Neuronal stem cell (in vitro differentiated cells): ENCODE measurements at places on chromosomes 7 and 10.

DNA sequence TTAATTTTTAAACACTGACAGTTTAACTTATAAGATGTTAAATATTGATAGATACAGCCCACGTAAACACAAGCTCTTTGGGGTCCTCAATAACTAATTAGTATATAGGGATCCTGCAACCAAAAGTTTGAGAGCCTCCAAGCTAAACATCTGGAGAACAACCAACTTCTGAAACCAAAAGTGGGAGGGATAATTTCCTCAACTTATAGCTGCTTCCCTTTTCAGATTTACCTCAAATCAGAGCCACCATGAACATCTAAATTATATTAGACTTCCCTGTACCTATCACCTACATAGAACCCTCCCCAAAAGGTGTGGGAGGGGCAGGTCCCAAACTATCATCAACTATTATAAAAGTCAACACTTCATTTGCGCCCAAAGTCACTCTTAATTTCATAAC is 8.6 kb downstream of the PSAP start:
- no peak for DNase-seq

DNA sequence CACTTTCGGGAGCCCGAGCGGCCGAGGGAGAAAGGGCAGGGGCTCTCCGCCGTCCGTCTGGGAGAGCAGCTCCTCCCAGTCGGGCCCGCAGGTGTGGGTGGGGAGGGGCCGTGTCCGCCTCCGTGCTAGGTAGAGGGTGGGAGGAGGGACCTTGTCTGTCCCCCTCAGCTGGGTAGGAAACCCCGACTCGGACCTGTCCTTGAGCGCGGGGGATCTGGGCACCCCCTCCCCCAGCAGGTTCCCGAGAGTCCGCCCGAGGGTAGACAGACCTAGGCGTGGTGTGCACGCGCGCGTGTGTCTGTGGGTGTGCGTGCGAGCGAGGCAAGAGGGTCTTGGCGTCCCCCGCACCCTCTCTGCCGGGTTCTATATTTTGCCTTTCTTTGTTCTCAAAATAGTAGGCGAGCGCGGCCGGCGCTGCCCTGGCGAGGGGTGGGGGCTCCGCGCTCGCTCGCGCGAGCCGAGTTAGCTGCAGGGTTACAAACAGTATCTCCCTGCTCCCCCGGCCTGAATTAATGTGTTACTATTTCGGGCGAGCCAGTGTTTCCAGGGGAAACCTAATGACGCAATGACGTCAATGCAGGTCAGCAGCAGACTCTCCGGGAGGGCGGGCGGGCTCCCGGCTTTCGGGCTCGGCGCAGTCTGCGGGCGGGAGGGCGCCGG is 73.9 kb upstream of the LEP start:
- DNase-seq, result no peak

- DNase-seq, result no peak
These were observed 46.4 kb upstream of the LEP start for GRCh38 chr7:128194533-128195282.

GRCh38 chr7:103632972-103633371 is 187.0 kb upstream of the SLC26A5 start:
- DNase-seq, result no peak

DNA sequence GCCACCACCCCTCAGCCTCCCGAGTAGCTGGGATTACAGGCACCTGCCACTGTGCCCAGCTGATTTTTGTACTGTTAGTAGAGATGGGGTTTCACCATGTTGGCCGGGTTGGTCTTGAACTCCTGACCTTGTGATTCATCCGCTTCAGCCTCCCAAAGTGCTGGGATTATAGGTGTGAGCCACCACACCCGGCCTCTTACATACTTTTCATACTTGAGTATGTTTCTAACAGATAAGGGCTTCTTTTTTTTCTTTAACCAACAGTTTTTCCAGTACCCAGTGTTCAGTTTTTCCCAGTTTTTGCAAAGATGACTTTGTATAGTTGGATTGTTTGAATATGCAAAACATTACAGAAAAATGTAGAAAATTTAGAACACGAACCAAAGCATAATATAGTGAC is 7.7 kb downstream of the EIF4H start:
- no peak for DNase-seq

- no peak for DNase-seq
These were observed 30.8 kb downstream of the CASD1 start for GRCh38 chr7:94540428-94540827.

- no peak for DNase-seq
These were observed 182.0 kb downstream of the TCERG1L start for GRCh38 chr10:131129544-131129943.

DNA sequence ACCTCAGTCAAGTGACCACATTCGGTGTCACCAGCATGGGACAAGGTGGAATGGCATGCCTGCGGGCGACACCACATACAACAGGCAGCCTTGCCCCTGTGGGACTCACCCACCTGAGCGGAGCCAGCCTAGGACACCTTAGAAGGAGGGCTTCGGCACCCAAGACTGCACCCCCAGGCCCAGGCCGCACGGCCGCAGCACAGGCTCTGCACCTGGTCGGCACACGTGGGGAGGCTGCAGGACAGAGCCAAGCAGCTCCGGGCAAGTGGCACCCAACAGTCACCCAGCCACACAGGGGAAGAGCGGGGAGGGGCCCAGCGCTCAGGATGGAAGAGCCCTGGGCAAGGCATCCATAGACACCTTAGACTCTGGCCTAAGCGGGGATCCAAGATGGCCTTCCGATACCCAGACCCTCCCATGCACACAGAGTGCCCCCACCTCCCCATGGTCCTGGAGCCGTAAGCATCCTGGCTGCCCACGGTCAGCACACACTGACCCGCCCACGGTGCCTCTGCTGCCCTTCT is 16.1 kb upstream of the GPER1 start:
- DNase-seq, result no peak

DNA sequence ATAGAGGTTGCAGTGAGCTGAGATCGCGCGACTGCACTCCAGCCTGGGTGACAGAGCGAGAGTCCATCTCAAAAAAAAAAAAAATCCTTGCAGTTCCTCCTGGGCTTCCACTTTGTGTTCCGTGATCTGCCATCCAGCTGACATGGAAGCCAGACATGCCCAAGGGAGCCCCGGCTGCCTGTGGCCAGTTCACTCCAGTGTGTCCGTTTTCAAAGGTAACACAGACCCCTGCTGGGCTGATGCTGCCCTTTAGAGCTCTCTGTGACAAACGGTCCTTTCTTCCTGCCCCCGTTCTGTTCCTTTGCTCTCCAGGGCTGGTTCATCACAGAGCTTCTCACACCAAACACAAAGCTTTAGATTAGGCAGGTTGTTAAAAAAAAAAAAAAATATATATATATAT is 130.8 kb downstream of the CUL2 start:
- no peak for DNase-seq

- DNase-seq, result no peak
These were observed 3.1 kb downstream of the SOSTDC1 start for GRCh38 chr7:16462431-16462889.

- DNase-seq, result no peak
These were observed 98.4 kb downstream of the PIP4K2A start for GRCh38 chr10:22615819-22616499.

DNA sequence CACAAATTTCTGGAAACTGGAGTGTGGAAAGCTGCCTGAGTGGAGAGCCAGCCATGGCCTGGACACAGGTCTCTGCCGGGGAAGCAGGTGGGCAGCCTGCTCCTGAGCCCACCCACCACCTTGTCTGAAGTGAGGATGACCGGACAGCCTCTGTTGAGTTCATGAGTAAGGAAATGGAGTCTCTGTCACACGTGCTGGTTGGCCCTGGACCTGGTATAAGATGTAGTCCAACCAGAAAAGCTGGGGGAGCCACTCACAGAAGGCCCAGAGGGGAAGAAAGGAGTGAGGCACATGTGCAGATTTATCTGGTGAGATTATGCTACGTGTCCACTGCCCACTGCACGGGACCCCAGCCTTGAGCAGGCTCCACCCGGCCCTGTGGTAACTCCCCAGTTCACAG is 383.5 kb downstream of the GRID1 start:
- no peak for DNase-seq

GRCh38 chr7:139431459-139431858 is 52.0 kb downstream of the KLRG2 start:
- DNase-seq, result no peak

GRCh38 chr7:14900051-14900450 is 2.5 kb downstream of the DGKB start:
- no peak for DNase-seq

DNA sequence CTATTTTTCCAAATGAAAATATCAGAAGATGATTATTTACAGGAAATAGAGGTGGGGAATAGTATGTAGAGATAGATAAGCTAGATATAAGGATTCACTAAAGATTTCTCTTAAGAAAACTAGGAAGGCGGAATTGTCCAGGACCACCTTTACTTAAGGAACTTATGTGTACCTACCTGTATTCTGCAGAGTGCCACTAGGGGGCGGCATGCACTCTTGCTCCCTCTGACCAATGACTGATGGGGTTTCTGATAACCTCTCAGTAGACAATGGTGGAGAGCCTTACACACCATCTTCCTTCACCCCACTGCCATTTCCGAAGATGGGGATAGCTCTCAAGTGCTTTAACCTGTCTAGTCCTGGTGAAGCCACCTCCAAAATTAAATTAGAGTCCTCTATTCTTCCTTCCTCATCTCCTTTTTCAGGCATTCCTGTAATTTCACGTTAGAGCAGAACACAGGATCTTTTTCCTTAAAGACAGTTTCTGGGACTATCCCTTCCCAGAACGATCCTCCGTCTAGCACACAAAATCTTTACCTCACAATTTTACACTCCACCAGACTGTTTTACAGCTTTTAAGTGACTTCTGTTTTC is 453.1 kb downstream of the SORCS1 start:
- DNase-seq, result peak; percentile 9

- no peak for DNase-seq
These were observed 1.1 kb upstream of the GIMAP1 start for GRCh38 chr7:150715293-150715692.

DNA sequence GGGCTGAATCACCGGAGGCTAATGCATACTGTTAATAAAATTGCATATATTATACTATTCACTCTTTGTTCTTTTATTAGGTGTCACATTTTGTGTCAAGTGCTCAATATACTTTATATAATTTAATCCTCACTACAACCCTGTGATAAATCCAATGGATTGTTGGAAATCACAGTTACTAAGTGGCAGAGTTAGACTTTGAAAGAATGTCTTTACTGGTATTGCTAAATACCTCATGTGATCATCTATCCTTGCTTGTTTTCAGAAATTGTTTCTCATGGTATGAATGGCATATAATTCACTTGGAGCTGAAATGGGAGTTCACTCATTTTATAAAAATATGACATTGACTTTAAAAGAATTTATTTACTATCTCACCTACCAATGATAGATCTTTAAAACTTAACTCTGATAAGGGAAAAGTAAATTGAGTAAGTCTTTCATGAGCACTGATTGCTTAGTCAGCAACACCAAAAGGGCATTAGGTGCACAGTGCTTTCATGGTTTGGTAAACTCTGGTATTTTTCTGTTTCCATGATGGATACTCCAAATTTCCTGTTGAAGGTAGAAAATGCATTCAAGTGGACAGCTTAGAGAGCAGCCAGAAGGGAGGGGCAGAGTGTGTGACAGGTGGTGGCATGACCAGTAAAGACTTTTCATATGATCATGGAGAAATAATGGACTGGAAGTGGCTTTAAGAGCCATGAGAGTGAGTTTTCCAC is 22.6 kb downstream of the ENKUR start:
- DNase-seq, result no peak

DNA sequence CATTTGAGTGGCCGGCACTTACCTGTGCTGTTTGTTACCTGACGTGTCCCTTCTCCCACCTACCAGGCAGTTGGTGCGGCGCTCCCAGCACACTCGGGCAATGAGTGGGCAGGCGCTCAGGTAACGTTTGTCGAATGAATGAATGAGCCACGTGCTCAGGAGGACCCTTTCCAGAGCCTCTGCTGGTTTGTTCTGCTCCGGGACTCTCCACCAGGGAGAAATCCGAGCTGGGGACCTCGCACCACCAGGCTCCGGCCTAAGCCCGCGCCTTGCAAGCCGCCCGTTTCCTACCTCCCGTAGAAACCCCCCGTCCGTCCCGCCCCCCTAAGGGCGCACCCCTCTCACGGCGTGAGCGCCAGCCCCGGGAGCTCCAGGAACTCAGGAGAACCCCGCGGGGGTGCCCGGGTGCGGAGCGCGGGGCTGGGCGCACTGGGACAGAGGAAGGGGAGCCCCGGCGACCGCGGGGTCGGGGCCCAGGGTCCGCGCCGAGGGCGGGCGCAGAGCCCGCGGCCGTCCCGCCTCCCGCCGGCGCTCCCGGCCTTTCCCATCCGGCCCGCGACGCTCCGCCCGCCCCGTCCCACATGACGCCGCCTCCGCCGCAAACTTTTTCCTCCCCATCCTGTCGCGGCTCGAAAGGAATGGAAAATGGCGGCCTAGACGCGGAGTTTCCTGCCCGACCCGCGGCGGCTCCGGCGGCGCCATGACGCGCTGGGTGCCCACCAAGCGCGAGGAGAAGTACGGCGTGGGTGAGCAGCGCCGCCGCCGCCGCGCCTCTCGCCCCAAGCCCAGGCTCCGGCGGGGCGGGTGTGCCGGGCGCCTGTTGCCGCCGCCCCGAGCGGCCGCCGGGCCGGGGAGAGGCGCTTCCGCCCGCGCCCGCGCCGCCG is at the start of gene DOCK1:
Gene DOCK1, plus strand, starts transcription at position 611 of the 884 bp plus-strand sequence. Its CDS starts 90 bp downstream, at position 701.
- peak; percentile 63 for DNase-seq

DNA sequence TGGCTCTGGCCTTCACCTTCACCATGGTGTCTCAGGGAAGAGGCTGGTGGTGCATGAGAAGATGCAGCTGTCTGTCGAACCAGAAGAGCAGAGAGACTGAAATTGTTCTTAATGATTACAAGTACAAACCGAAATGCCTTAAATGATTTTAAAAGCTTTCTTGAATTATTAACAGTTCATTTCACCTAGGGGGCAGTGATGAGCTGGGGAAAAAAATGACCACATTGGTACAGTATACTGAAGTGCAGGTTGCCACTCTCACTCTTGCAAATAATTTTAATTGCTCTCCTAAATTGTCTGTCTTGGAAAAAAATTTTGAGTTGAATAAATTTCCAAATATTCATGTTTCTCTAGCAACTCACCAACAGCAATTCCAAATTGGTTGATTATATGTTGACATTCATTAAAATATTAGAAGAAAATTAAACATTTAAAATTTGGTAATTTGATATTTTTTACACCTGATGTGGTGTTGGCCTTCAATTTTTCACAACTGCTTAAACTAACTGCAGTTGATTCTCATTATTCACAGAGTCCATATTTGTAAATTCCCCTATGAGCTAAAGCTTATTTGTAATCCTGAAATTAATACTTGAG is 692.6 kb downstream of the ZWINT start:
- no peak for DNase-seq

GRCh38 chr7:77455321-77455720 is 39.2 kb upstream of the GSAP start:
- no peak for DNase-seq
